LNCaP clone FGC (cell line): ENCODE measurements at places on chromosomes 1 and 21.

DNA sequence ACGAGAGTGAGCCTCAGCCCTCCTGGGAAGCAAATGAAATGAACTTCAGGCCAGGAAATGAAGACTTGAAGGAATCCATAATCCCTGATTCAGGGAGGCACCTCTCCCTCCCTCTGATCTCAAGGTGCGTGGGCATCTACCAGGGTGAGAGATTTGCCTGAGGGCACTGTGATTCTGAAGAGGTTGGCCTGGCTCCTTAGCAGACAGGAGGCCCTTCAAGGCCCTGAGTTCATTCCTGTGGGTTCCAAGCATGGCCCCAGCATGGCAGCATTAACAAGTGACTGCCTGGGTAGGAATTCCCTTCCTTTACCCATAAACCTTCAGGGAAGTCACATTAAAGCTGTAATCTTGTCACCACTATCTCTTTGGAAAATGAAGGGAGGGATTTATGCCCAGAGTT lies 29.8 kb upstream of the IFNGR2 start:
- DNase-seq: no peak

GRCh38 chr1:43292216-43292615 lies 6.8 kb upstream of the C1orf210 start:
- no peak for DNase-seq

- no peak for DNase-seq
Observed at GRCh38 chr1:3258386-3259003, 189.5 kb downstream of the PRDM16 start.

GRCh38 chr1:225738763-225739162 lies 38.9 kb upstream of the SRP9 start:
- DNase-seq: no peak

DNA sequence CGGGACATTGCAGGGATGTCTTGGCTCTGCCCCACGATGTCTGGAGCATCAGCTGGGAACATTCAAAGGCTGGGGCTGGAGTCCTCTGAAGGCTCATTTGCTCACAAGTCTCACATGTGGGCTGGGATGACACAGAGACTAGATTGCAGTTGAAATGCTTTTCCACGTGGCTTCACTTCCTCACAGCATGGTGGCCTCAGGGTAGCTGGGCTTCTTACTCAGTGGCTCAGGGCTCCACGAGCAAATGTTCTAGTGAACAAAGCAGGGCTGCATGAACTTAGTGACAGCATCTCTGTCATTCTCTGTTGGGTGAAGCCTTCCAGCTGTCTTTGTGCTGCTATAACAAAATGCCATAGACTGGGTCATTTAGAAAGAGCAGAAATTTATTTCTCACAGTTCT lies 247.0 kb upstream of the POU3F1 start:
- DNase-seq: no peak

GRCh38 chr1:168531615-168532345 lies 12.0 kb downstream of the XCL2 start:
- DNase-seq: no peak

DNA sequence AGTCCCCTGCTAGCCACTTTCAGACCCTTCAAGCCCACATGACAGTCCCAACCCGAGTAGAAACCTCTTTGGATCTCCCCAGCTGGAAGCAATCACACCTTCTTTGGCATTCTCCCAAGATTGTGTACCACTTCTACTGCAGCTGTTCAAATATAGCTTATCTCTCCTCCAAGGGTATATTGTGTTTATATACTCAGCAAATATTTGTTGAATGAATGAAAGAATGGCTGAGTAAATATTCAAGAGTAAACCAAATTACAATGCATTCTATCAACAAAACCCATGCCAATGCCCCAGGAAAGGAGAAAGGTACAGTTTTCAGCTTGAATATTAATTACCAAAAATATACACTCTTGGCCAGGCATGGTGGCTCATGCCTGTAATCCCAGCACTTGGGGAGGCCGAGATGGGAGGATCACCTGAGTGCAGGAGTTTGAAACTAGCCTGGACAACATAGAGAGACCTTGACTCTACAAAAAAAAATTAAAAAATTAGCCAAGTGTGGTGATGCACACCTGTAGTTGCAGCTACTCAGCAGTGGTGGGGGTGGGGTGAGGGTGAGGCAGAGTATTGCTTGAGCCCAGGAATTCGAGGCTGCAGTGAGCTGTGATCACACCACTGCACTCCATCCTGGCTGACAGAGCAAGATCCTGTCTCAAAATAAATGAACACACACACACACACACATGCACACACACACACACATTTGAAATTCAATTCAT lies 68.5 kb downstream of the NIBAN1 start:
- peak; percentile 94 for DNase-seq

DNA sequence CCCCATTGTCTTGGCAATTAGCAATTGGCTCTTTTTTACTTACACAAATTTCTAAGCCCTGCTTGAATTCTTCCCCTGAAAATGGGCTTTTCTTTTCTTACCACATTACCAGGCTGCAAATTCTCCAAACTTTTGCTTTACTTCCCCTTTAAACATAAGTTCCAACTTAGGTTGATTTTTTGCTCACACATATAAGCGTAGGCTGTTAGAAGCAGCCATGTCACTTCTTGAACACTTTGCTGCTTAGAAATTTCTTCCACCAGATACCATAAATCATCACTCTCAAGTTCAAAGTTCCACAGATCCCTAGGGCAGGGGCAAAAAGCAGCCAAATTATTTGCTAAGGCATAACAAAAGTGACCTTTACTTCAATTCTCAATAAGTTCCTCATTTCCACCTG lies 35.4 kb upstream of the KCNH1 start:
- no peak for DNase-seq

GRCh38 chr1:117365350-117366176 lies 1.7 kb upstream of the MAN1A2 start:
- no peak for DNase-seq

- no peak for DNase-seq
Observed at GRCh38 chr1:177080564-177080963, 83.9 kb downstream of the ASTN1 start.

DNA sequence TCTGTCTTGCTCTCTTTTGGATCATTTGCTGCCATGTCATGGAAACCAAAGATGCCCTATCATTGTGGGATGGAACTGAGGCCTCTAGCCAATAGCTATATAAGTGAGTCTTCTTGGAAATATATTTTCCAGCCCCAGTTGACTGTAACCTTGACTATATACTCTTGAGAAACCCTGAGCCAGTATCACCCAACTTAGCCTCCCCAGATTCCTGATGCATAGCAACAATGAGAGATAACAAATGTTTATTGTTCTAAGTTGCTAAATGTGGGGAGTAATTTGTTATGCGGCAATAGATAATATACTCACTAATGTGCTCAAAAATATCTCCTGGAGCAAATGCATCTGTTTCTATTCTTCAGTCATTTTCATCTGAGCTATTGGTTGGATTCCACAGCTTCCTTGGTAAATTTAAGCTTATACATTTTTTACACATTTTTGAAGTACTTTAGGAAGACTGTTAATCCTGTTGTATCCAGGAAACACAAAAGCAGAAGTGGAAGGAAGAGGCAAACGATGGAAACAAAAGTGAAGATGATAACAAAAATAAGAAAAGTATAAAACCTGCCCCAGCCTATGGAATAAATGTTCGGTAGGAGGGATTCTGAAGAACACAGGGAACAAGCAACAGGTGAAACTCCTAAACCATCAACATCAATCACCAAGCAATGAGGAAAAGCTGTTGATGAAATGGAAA lies 6.3 kb upstream of the SRRM1 start:
- no peak for DNase-seq

GRCh38 chr1:8704866-8705506 lies 112.5 kb downstream of the RERE start:
- DNase-seq: no peak

GRCh38 chr21:37927711-37928110 lies 11.5 kb upstream of the KCNJ6 start:
- DNase-seq: no peak

GRCh38 chr1:235391874-235392273 lies 24.6 kb downstream of the TBCE start:
- no peak for DNase-seq

- DNase-seq: no peak
Observed at GRCh38 chr1:182766881-182767645, 22.5 kb upstream of the NPL start.

DNA sequence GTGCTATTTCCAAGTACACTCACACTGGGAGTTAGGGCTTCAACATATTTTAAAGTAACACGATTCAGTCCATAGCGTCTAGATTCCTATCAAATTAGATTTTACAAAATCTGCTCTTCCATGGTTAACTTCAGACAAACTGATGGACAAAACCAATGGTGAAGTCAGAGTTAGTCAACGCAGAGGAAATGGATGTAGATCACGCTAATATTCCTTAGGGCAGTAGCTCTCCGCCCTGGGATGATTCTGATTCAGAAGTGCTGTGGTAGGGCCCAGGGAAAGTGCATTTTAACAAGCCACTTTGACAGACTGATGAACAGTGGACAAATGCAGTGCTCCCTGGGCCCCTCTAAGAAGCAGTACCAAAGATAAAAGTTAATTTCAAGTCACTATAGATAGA lies 83.2 kb downstream of the HIVEP3 start:
- DNase-seq: no peak

DNA sequence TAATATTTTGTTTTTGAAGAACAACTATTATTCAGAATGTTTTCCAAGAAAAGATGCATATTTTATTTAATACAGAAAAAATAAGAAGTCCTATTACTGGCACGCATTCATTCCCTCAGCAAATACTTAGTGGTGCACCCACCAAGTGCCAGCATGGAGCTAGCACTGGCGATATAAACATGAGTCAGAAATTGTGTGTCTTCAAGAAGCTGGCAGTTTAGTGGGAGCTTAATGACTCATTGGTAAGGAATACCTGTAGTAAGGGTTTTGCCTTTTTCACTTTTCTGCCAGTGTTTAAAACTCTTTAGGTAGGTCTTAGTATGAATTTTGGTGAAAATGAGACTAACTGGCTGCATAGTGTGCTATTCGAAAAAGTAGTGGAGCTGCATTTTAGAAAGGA lies 6.3 kb downstream of the MAGI3 start:
- DNase-seq: no peak

DNA sequence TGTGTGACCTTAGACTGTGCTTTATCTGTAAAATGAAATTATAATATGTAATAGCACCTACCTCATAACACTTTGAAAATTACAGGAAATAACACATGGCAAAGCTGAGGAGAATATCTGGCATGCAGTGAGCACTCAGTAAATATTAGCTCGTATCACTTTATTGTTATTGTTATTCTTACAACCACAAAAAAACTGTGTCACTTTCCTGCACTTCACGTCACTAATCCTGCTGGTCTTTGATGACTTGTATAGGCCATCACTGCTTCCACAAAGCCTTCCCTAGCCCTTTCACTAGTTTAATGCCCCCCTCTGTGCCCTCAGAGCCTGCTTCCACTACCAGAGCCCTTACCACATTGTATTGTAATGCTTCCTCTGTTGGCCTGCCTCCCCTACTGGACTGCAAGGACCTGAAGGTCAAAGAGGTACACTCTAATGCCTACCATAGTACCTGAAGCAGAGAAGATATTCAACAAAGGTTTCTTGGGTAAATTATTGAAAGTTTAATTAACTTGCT lies 231.6 kb downstream of the NFIA start:
- no peak for DNase-seq

GRCh38 chr1:233759665-233760064 lies 144.8 kb upstream of the SLC35F3 start:
- peak; percentile 25 for DNase-seq
